ENCODE measurements at places on chromosomes 1 and 21. TPM values are rescaled to one million over a fixed set of nuclear protein-coding genes. Genes with fewer than 3 reads are reported as not detected.
A peak's percentile ranks its signal among the peaks of the same experiment; 100 is the strongest.

The GJA9 gene
- total RNA-seq: not detected

The NID1 gene
- total RNA-seq: 60.4 TPM

The TMEM200B gene
- 3.5 TPM for total RNA-seq

The ZNF670 gene
- total RNA-seq: 5.4 TPM

The FAM72D gene
- total RNA-seq: 8.6 TPM

The FCRLA gene
- total RNA-seq: 2.0 TPM

The TNN gene
- total RNA-seq: not detected

DNA sequence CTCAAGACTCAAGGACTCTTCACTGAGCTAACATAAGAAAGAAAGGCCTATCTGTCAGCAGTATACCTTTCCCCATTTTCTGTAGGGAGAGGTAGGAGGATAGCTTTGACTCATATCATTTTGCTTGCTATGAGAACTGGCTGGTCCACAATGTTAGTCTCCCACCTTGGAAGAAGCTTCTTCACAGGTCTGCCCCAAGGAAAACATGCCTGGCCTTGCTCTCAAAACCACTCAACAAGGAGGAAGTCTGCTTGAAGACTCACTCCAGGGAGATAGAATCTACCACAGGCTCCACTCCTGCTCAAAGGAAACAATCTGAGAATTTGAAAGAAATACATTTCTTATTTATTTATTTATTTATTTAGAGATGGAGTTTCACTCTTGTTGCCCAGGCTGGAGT is 29.5 kb upstream of the LAMC1 start:
- peak; percentile 35 for DNase-seq

GRCh38 chr1:169707912-169708604 is 3.4 kb downstream of the SELL start:
- DNase-seq: no peak

GRCh38 chr1:201112173-201112731 is at the start of gene CACNA1S:
Gene CACNA1S, minus strand, starts transcription at chr1:201112426. Its CDS starts 87 bp downstream, at chr1:201112339.
- DNase-seq: no peak

DNA sequence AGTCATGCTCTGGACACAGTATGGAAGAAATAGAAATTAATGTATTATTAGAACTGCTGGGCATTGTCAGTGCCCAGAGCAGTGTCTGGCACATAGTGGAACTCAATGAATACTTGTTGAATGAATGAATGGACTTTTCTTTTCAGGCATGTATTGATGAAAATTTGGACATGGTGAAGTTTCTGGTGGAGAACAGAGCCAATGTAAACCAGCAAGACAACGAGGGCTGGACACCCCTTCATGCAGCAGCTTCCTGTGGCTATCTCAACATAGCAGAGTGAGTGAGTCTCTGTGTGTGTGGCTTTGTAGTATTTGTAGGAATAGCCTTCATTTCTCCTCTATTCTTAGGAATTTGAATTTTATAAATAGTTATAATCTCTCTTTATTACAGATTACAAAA is 68.1 kb downstream of the PPP1R12B start:
- no peak for DNase-seq

DNA sequence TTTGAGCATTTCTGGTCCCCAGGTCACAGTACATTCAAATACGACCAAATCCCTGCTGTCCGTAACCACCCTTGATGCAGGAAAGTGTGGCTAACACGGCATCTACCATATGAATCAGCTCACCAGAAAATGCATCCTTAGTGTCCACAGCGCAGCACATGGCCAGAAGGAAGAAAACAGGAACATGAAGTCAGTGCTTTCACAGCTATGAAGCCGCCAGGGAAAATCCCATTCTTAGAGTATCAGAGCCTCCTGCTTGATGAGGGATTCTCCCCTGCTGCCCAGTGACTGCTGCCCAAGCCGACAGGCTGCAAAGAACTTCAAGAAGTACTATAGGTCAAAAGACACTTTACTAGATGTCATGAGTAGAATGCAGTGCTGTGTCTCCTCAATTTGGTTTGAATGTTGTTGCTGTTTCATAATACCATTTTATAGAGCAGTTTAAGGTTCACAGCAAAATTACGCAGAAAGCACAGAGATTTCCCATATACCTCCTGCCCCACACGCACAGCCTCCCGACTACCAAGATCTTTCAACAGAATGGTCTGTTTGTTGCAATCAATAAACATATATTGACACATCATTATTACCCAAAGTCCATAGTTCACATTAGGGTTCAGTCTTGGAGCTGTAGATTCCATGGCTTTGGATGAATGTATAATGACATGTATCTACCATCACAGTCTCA is 14.5 kb downstream of the TIAM1 start:
- DNase-seq: no peak

- no peak for DNase-seq
These were observed 107.0 kb downstream of the PTPN14 start for GRCh38 chr1:214444182-214444939.

- no peak for DNase-seq
These were observed 148.3 kb downstream of the PEX14 start for GRCh38 chr1:10622910-10623685.

DNA sequence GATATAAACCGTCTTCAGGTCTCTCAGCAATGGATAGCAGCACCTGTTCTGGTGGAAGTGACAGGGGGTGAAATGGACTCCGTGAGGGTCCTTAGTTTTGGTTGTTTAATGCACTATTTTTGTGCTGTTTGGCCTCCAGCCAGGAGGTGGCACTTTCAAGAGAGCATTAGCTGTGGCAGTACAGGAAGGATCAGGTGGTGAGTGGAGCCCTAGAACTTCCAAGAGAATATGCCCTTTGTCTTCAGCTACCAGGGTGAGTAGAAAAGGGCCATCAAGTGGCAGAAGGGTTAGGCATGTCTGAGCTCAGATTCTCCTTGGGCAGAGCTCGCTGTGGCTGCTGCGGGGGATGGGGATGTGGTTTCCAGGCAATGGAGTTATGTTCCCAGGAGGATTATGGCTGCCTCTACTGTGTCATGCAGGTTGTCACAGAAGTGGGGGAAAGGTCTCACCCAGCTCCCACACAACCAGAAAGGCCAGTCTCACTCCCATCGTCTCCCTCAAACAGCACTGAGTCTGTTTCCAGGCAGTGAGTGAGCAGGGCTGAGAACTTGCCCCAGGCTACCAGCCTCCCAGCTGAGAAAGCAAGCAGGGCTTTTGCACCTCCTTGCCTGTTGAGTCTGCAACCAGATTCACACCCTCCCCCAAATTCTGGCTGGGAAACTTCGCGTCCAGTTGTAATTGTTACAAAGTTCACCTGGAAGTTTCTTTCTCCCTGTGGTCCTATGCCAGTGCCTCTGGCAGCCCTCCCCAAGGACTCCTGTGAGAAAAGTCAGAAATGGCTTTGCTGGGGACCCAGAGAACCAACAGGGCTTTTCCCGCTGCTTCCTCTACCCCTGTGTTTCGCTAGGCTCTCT is 39.1 kb upstream of the TTLL7 start:
- peak; percentile 51 for DNase-seq

DNA sequence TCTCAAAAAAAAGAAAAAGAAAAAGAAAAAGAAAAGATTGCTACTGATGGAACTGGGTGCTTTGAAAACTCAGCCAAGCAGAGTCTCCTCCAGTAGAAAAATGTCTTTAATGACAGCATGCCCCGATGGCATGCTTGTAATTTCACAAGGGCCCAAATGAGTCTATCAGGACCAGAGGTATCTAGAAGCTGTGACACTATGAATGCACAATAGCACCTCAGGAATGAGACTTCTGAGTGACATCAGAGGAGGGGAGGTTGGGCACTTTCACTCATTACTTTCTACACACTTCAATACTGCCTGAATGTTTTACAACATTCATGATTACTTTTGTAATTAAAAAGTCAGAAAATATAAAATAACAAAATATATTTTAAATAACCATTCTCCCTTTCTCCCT is 15.1 kb upstream of the CD58 start:
- no peak for DNase-seq

- no peak for DNase-seq
These were observed 84.8 kb downstream of the HUNK start for GRCh38 chr21:31957631-31958030.

DNA sequence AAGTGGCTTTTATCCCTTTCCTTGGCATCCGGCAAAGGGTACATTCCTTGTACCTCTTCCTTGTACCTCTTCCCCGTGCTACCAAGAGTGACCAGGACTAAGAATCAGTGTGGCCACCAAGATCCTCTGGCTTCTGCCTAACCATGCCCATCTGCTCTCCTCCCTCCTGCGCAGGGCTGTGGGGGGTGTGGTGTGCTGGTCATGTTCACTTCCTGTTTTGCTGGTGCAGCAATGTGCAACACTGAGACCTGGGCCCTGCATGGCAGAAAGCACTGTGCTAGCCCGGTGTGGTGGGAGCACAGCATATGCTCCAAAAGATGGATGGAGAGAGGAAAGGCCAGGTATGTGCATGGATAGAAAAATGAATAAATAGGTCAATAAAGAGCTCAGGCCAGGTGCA is 33.3 kb upstream of the TENT5C start:
- DNase-seq: no peak

DNA sequence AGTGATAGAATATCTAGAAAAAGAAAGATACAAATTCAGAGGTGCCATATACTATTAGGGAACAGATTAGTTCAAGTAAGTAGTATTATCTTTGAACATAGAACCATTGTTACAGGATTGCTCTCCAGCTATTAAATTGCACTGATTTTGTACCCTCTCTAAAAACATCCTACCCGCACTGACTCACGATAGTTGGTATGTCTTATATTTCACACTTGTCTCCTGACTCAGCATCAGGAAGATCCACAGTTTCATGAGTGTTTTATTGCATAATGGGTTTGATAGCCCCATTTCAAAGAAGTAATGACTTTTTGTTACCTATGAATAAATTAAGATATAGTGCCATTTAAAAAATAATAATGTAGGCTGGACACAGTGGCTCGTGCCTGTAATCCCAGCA is 6.0 kb downstream of the TATDN3 start:
- DNase-seq: peak; percentile 15

- peak; percentile 96 for DNase-seq
These were observed at the start of gene PLEKHG5 for GRCh38 chr1:6491480-6491962. Gene PLEKHG5, minus strand, starts transcription at chr1:6491667. Its CDS starts 14,096 bp downstream, at chr1:6477571.

All from M059J (cell line).